Activated naive CD8-positive, alpha-beta T cell treated with anti-CD3 and anti-CD28 coated beads for 36 hours (primary cell): ENCODE measurements at places on chromosomes 3 and 15.
A peak's percentile ranks its signal among the peaks of the same experiment; 100 is the strongest.

- DNase-seq: no peak
Measured at GRCh38 chr3:127068871-127069270, 86.0 kb downstream of the PLXNA1 start.

GRCh38 chr3:15102256-15102655 lies 3.3 kb upstream of the RBSN start:
- no peak for DNase-seq

GRCh38 chr3:82001276-82001923 lies 240.0 kb upstream of the GBE1 start:
- DNase-seq: no peak

GRCh38 chr3:134057654-134058110 lies 28.0 kb upstream of the SLCO2A1 start:
- no peak for DNase-seq

DNA sequence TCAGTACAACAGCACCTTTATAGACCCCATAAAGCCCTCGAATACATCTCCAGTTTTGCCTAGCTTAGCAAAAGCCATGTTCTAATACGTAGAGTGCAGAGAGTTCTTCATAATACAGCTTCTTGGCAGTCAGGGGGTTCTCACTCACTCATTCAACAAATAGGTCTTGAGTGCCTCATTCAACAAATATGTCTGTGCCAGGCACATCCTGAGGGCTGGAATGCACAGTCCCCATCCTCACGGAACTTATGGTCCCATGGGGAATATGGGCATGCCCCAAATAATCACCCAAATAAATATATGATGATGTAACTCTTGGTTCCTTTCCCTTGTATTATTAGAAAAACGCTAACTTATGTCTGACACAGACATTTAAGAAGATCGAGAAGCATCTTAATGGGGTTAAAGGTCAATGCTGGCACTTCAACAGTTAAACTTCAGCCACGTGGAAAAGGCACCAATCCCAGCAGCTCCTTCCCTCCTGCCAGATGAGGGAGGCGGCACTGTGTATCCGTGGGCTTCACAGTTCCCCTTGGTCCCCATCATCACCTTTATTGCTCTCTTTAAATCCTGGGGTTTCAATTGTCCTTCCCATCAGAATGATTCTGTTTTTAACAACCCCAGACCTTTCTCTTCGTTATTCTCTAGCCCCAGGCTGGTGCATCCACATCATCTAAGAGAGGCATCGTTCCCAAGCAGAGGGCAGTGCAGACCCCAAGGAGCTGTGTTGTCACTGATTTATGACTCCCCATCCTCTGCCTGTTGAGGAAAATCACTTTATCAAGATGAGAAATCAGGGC lies 18.9 kb upstream of the SEMA5B start:
- no peak for DNase-seq

DNA sequence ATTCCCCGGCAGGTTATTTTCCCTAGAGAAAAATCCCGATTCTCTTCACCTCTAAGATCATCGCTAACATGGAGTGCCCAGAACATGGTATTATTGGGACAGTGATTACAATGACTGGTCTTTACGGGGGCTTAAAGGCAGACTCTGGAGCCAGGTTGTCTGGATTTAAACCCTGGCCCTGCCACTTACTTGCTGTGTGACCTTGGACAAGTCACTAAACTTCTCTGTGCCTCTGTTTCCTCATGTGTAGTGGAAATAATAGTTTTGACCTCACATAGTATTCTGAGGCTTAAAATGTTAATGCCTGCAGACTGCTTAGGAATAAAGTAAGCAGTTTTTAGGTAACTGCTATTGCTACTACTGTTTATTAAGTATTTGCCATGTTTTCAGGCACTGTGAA lies 4.4 kb downstream of the PLA2G4D start:
- DNase-seq: no peak

DNA sequence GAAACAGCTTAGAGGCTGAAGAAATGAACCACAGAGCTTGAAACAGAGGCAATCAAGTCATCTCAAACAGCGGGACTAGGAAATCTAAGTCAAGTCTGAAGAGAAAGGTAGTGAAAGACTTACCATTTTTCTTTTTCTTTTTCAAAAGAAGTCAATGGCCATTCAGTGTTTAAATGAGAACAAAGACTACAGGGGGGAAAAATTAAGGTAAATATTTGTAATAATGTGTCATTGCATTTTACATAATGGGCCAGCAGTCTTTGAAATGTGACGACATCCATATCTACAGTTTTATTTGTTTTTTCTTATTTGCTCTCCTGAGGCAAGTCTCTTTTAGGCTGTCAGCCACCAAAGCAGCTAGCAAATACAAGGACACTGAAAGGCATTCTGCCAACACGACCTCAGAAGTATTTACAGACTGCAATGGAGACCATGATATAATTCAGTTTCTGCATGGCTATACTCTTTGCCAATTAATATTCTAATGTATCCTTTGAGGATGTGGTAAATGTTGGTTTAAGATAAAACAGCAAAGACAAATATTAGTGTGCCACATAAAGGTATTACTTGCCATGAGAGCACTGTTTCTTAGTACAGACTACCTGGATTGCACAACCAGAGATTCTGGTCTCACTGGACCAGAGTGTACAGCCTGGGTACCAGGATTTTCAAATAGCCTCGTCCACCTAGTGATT lies 307.0 kb upstream of the THBS1 start:
- DNase-seq: no peak

DNA sequence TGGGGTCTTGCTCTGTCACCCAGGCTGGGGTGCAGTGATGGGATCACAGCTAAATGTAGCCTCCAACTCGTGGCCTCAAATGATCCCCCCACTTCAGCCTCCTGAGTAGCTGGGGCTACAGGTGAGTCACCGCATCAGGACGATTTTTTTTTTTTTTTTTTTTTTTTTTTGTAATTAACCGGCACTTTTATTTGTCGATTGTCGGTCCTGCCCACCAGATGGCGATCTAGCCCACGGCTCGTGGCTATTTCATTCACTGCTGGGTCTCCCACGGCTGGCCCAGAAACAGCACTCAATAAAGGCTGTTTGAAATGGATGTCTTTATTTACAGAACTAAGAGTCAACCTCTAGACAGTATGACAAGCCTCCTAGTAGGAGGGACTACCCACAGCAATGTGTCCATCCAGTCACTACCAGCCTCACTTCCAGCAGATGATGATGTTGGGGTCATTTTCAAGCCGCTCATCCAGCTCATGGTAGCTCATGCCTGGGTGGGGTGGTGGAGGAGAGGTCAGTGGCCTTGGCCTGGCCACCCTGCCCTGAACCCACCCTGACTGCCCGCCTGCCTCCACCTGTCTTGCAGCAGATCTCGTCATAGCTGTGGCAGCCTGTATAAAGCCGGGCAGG lies 1.8 kb upstream of the ZMYND10 start:
- DNase-seq: peak; percentile 77

- no peak for DNase-seq
Measured at GRCh38 chr15:80637747-80638146, 57.4 kb upstream of the ABHD17C start.

- no peak for DNase-seq
Measured at GRCh38 chr15:58419803-58420524, 11.8 kb upstream of the LIPC start.
